GM06990 (cell line): ENCODE measurements at places on chromosomes 12 and 14.

GRCh38 chr14:92800525-92800924 is 6.4 kb downstream of the GOLGA5 start:
- no peak for DNase-seq

DNA sequence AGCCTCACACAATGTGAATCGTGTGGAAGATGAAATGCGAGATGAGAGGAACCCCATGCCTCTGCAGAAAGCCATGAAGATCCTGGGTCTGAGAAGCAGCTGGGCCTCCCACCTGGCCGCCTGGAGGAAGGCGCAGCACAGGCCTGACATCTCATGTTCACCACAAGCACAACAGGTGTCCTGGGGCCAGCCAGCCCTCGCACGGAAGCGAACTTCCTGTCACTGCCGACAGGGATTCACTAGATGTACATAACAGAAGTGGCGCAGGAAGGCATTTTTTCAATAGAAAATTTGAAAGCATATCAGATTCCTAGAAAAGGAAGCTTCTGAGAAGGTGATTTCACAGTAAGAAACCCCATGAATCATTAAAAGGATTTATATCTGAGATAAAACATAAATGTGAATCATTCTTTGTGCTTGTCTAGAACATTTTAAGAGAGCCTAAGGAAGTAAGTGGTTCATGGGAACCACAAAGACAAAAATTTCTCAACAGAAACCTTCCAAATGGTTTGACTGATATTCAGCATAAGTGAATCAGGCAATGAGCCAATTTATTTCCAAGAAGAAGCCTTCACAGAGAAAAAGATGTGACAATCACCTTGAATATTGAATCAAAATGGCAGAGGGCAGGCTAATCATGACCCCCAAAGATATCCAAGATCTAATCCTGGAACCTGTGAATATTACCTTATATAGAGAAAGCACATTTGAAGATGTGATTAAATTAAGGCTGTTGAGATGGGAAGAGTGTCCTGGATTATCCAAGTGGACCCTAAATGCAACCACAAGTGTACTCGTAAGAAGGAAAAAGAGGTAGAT is 311.9 kb downstream of the DUSP6 start:
- DNase-seq = peak; percentile 70

DNA sequence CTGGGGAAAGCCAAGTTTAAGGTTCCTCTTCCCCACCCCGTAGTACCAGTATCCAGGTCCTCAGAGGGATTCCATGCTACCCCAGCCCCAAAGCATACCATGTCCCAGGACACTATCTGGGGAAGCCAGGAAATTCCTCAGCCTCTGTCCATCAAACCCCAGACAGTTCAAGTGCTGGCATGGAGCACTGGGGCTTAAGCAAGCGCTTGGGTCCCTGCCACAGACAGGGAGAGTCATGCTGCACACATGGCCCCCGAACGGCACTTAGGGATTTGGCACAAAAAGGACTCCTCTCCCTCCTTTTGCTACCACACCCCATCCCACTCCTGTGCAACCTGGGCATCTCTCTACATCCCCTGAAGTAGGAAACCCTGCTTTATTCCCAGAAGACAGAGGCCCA is 21.8 kb downstream of the ADCY6 start:
- DNase-seq = no peak

DNA sequence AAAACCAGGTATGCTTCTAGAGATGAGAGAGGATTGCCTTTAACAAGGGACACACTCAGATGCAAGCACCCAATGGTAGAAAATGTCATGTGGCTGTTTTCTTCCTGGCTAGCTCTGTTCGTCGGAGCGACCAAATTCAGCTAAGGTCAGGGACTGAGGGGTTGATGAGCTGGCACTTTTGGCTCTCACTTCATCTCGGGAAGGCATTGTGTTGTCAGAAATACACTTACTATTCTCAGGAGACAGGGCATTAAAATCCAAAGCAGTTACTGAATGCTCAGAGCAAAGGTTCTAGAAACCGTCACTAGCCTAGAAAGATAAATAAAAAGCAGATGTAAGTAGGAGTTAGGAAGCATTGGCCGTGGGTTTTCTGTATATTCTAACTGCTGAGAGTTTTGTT is 275.7 kb upstream of the SSTR1 start:
- no peak for DNase-seq

DNA sequence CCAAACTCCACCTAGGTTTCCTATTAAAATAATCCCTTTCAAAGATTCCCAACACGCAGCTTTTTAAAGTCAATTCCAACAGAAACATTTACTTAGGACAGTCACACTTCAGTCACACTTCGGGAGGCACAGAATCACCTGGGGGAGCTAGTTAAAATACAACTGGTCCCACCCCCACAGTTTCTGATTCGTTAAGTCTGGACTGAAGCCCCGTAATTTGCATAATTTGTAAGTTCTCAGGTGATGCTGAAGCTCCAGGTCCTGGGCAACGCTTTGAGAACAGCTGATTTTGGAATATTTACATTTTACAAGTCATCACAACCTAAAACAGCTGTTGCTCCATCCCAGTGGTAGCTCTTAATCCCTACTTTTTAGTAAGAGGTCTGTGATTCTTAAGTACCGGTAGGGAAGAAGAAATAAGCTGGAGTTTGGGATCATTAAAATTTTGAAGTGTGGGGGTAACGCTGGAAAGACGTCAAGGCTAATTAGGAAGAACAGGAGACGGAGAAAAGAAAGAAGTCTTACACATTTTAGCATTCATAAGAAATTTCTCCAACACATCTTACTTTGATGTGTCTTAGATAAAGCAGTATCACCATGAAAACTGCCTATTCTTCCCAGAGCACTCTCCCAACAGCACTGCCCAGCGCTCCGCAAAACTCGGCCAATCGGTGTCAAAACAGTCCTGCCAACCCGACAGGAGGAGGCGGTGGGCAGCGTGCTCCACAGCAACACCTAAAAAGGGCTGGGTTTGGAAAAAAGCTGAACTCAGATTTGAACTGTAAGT is 1.1 kb downstream of the IPO8 start:
- DNase-seq = peak; percentile 8
